ENCODE measurements at places on chromosomes 12 and 14.
A peak's percentile ranks its signal among the peaks of the same experiment; 100 is the strongest.

- no peak for ATAC-seq
Observed at GRCh38 chr14:75049136-75049535, 2.1 kb downstream of the MLH3 start.

DNA sequence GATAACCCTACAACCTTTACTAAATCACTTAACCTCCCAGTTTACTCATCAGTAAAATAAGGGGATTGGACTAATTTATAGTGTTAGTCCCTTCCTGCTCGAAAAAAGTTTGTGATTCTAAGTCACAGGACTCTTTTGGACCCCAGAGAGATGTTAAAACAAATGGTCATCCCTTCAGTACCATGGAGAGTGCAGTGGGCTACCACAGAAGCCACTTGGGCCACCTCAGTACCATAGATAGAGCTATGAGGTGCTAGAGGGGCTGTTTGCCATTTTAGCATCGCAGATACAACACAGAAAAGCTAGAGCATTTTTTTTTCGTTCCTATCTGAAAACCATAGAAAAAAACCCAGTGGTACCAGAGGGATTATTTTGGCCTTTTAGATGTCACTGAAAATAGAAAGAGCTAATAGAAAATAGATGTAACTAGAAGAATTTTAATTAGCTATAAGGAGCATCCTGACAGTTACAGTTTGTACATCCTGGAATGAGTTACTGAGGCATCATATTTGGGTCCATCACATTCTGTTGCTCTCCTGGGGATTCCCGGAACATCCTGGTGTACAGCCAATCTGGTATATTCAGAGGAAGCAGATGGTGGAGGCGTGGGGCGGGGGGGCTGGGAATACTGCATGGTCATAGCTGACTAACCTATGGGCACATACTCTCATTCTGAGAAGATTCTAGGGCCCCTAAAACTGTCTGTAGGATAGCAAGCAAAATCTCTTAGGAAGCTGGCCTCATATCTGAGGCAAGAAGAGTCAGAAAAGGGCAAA lies 2.8 kb downstream of the ZNF219 start:
- no peak for ATAC-seq

- no peak for ATAC-seq
Observed at GRCh38 chr12:87802721-87803011, 226.5 kb downstream of the C12orf50 start.

GRCh38 chr12:121543786-121544185 lies 37.0 kb downstream of the KDM2B start:
- ATAC-seq: no peak

DNA sequence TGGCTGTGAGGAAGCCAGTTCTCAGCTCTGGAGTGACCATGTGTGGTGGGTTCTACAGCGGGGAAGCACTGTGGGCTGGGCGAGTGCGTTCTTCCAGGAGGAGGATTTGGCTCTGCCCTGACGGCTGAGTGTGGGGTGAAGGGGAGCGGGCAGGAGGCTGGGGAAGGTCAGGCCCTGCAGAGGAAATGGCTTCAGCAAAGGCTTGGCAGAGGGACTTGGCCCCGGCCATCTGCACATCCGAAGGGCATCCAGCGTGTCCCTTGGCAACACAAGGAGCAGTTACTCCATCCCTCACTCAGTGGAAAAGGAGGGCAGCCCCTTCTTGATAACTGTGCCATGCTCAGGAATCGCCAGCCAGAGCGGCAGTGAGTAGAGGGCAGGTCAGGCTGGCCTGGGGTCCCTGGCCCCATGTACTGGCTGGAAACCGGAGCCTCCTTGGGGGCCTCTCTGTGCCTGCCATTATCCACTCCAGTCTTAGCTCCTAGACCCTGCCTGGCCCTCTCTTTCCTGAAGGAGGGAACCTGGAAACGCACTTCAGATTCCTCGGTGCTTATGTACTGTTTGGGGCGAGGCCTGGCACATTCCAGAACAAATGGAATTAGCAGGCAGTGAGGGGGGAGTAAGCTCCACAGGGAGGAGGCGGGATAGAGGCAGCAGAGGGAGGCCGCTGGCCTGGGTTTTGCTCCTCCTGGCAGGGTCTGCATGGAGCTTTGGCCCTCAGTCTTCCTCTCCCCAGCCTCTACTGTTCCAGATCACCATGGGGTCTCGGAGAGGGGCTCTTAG lies 133.6 kb upstream of the NCOR2 start:
- ATAC-seq: no peak

GRCh38 chr12:131229426-131230339 lies 276.0 kb downstream of the ADGRD1 start:
- no peak for ATAC-seq

DNA sequence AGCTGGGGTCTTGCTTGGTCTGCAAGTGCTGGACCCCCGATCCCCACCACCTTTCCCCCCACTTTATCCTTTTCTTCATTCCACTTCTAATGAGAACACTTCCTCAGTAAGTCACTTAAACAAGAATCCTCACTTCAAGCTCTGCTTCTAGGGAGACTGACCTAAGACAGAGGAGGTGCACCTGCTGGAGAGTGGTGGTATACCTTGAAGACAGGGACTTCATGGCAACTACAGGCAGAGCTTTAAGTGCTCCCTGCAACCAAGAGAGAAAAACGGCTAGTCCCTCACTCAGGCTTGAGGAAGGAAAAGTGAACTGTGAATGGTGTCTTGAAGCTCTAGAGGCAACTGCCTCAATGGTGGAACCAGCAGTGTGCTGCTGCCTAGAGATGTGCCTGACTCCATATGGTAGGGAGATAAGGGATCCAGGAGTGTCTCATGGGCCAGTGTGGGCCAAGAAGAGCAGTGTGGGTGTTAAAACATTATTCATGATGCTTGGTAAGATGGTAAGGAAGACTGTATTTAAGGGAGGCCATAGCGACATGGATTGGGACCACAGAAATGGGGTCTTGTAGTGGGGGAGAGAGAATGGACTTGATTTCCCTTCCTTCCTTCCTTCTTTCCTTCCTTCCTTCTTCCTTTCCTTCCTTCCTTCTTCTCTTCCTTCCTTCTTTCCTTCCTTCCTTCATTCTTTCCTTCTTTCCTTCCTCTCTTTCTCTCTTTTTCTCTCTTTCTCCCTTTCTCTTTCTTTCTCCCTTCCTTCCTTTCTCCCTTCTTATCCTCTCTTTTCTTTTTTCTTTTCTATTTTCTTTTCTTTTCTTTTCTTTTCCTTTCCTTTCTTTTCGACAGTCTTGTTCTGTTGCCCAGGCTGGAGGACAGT lies 96.2 kb upstream of the NAP1L1 start:
- ATAC-seq: no peak

GRCh38 chr12:95248604-95249360 lies 31.2 kb downstream of the VEZT start:
- no peak for ATAC-seq

- ATAC-seq: no peak
Observed at GRCh38 chr14:40398981-40399380, 966.7 kb upstream of the FBXO33 start.

DNA sequence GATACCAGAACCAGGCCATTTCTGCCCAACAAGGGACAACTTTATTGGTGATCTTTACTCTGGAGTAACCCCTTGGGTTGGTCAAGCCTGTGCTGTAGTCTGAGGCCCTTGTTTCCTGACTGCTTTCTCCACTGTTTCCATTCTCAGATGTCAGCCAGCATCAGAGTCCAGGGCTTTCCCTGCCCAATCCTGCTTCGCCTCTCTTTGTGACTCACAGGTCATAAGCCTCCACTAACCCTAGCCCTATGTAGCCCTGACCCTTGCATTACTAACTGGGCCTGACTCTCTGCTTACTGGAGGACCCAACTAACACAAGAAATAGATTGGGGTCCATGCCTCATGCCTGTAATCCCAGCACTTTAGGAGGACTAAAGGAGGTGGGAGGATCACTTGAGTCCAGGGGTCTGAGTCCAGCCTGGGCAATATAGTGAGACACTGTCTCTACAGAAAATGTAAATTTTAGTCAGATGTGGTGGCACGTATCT lies 8.6 kb upstream of the SNRNP35 start:
- ATAC-seq: no peak

DNA sequence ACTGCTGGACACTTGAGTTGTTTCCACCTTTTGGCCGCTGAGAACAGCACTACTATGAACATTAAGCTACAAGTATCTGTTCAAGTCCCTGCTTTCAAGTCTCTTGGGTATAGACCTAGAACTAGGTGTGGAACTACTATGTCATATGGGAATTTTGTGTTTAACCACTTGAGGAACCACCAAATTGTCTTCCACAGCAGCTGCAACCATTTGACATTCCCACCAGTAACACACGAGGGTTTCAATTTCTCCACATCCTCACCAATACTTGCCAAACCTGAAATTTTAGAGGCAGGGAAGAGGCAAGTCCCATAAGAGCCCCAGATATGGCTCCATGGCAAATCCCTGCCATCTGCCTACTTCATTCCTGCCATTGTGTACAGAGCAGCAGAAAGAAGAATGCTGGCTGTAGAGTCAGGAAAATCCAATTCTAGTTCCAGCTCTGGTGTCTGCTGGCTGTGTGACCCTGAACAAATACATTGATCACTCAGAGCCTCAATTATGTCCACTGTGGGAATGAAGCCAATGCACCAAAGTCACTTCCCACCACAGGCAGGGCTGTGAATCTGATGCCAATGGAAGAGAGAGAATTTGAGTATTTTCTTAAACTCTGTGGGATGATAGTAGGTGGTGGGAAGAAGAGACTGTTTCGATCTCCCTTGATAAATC lies 17.8 kb downstream of the PITPNM2 start:
- no peak for ATAC-seq

GRCh38 chr12:646442-647384 lies 16.5 kb downstream of the NINJ2 start:
- ATAC-seq: no peak

- ATAC-seq: no peak
Observed at GRCh38 chr14:35535483-35536112, 1.6 kb downstream of the INSM2 start.

DNA sequence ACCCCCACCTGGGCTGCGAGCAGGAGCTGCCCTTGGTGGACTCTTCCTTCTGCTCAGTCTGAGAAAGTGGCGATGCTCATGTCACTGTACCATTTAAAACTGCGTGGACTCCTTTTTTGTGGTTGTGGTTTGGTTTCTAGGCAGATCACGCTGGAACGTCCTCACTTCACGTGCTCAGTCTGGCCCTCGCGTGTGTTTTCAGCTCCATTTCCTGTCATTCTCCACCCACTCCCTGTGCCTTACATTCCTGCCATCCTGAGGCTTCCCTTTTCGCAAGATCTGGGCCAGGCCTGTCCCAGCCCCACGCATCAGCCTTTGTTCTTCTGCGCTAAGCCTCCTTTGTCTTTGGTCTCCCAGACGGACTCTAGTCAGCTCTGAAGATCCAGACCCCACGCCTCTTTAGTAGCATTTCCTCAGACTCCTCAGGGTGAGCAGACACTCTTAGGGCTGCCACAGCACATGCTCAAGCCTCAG lies 105.4 kb downstream of the FBXL14 start:
- ATAC-seq: peak; percentile 56

GRCh38 chr14:94394025-94394493 lies 5.7 kb upstream of the SERPINA1 start:
- no peak for ATAC-seq

DNA sequence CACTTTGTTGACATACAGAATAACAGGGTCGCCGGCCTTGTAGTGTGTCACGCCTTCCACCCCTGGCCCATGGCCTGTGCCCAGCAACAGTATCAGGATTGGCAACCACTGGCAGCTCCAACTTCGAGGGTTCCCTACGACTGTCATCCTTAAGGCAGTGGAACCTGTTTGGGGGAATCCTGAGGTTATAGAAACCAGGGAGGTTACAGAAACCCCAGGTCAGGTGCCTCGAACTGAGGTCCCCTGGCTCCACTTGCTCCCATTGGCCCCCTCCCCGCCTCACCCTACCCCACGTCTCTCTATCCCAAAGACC lies 412 bp downstream of the TM9SF1 start:
- no peak for ATAC-seq

DNA sequence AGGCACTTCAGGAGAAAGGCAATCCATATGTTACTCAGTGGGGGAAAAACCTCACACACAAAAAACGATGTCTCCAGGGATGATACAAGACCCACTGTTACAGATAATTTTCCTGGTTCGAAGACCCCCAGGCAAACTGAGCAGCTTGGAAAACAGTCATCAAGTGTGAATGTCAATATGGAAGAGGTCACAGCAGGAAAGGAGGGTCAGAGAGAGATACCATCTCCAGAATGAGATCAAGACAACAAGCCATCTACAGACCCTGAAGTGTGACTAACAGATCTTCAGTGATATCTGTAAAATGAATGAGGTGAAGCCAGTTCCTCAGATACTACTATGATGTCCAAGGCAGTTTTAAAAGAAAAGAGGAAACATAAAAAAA lies 28.6 kb downstream of the GNS start:
- ATAC-seq: peak; percentile 49

DNA sequence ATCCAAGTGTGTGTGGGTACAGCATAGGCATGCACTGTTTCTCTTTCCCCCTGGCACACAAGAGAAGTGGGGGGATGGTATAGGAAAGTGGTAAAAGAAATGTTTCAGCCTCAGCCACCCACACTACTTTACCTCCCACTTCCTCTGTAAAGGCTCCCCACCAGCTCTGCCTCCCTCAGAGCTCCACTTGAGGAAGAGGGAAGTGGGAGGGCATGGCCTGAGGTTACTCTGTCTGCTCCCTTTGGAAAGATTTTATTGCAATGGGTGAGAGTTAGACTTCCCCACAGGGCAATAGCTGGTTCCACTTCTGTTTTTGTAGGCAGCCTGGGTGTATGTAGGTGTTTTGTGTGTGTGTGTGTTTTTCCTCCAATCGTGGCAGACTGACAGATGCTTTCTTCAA lies 145.3 kb downstream of the SSPN start:
- ATAC-seq: peak; percentile 38

DNA sequence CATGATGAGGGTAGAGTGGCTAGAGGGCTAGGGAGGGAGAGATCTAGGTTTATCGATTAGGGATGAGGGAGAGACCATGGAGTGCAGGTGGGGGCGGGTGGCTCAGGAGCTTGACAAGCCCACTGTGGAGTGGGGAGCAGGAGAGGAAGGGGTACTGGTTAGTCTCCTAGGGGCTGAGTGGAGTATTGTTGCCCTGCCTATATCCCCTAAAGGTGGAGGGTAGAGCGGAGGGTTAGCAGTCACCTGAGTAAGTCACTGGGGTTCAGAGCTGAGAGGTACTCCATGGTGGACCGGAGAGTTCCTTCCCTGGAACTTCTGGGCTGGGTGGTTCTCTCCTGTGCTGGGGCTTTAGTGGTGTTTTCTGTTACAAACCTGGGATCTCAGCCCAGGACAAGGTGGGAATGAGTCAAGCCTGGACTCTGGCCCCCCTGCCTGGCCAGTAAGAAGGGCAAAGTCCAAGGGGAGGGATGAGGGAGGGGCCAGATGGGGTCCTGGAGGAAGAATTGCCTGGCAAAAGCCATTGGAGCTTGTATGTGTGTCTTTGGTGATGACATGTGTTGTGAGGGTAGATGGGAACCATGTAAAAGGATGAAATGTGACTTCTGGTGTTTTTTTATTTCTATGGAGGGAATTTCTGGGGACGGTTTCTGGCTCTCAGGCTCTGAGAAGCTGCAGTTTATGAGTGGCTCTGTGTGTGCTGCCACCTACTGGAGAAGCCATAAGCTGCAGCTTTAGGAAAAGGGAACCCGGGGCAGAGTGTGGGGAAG lies at the start of gene CIDEB:
Gene CIDEB (minus strand): TSS at position 403 of the 767 bp plus-strand sequence. CDS start 119 bp downstream, at position 284.
- ATAC-seq: peak; percentile 14

- ATAC-seq: no peak
Observed at GRCh38 chr12:71201136-71201679, 43.4 kb upstream of the TSPAN8 start.

- ATAC-seq: no peak
Observed at GRCh38 chr14:76090616-76091391, 60.9 kb upstream of the GPATCH2L start.

Measured in activated CD4-positive, CD25-positive, alpha-beta regulatory T cell treated with anti-CD3 and anti-CD28 coated beads, Interleukin-2, amount 50 U/mL, for 24 hours (primary cell).